CD4-positive, alpha-beta T cell treated with Interleukin-15 for 1 hour (primary cell): ENCODE measurements at places on chromosomes 13 and 19.

- no peak for DNase-seq
Observed at GRCh38 chr19:28883241-28883693, 329.7 kb downstream of the UQCRFS1 start.

GRCh38 chr19:29417048-29417447 lies 108.7 kb upstream of the VSTM2B start:
- DNase-seq: no peak

GRCh38 chr19:46924874-46925547 lies 64.2 kb downstream of the ARHGAP35 start:
- no peak for DNase-seq

DNA sequence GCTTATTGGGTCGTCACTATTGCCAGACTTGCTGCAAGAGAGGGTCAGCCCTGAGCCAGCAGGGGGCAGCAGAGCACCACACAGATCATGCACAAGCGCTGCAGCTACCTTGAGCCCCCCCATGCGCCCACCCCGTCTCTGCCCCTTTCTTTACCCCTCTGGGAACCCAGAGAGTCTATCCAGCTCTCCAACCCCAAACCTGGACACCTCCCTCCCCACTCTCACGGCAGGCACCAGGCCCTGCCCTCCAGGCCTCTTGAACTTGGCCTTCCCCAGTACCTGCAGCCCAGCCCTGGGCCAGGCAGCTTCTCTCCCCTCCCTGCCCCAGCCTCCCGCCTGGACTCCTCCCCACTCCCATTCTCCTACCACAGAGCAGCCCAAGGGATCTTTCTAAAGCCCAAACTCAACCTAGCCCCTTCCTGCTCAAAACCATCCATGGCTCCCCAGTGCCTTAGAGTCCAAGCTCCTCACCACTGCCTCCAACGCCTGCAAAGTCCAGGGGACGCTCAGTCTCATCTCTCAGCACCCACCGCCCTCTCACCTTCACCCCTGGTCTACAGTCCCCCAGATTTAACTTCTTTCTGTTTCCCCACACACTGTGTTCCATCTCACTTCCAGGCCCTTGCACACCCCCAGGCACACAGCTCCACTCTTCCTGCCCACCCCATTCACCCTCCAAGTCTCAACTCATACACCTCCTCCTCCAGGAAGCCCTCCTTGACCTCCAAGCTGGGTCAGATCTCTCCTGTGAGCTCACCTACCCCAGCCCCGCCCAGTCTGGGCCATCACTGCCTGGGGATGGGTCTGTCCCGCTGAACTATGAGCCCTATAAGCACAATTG lies 9.4 kb upstream of the CEACAM16 start:
- peak; percentile 69 for DNase-seq
